HEK293T (cell line): ENCODE measurements at places on chromosomes 7 and 10.

GRCh38 chr7:101857358-101857811 is 40.0 kb downstream of the CUX1 start:
- no peak for DNase-seq

GRCh38 chr10:78321500-78321899 is 287.8 kb downstream of the RPS24 start:
- DNase-seq: no peak

DNA sequence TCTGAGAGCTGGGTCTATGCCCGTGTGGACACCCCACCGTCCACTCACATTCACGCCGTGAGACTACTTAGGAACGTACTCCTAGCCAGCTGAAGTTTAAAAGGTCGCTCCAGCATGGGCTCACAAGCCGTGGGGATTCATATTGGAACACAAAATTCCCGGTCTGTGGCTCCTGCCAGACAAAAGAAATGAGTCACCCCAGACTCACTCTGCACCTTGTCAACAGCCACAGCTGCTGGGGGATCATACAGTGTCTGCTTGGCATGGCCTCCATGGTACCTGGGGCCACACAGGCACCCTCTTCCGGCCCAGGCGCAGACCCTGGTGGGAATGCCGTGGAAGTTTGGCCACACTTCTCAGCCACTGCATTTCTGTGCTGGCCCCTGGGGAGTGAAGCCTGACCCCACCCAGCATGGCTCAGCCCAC is 228.4 kb downstream of the DNAJB6 start:
- DNase-seq: no peak

GRCh38 chr10:30447125-30447799 is 13.3 kb downstream of the MAP3K8 start:
- DNase-seq: no peak

- no peak for DNase-seq
Measured at GRCh38 chr10:27457966-27458365, 46.1 kb upstream of the RAB18 start.
